ENCODE measurements at places on chromosomes 7 and 10.

GRCh38 chr7:43619213-43620012 lies 36.5 kb downstream of the STK17A start:
- DNase-seq: no peak

DNA sequence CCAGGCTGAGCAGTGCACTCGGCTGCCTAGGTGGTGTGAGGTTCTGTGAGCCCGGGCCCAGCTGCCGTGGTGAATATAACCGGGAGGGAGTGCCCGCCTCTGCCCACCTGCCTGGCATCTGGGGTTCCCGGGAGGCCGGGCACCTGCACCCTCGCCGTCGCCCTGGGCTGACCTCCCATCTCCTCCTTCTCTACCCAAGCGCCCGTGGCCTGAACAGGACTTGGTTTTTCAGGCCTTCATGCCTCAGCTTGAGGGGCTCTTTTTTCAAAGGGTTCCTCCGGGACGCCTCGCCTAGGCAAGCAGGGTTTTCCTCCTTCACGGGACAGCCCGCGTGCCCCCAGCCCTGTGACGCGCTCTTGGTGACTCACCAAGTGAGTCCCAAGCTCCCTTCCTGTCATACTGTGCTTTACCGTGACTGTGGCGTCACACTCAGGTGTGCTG lies 9.9 kb downstream of the INPP5A start:
- DNase-seq: peak; percentile 3

DNA sequence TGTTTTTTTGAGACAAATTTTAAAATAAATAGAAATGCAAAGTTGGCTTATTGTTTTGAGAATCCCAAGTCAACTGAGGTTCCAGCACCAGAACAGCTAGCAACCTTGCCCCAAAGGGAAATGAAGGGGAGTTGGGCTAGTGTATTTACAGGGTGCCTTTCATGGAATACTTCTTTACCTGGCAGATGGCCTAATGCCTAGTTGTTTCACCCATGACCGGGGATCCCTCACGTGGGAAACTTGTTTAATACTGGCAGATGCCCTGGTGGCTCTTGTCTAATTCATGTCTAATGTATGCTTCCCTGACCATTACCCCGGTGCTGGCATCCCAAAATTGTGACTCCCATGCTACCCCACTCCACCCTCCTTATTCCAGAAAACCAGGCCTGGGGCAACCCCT lies 861.1 kb upstream of the ZWINT start:
- DNase-seq: no peak

DNA sequence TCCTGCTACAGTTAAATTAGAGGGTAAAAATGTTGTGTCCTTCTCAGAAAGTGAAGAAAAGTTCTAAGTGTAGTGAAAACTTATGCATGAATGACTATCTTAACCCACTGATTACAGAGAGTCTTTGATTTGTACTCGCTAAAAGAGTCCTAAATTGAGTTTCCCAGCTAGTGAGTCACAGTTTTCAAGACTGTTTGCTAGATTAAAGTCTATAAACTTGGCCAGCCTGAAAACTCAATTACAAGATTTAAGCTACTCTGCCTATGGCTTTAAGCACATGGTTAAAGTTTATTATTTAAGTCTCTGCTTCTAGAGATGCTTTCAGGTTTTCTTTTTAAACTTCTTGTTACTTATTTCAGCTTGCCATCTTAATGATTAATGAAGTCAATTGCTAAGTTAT lies 44.4 kb downstream of the MRPS24 start:
- no peak for DNase-seq

DNA sequence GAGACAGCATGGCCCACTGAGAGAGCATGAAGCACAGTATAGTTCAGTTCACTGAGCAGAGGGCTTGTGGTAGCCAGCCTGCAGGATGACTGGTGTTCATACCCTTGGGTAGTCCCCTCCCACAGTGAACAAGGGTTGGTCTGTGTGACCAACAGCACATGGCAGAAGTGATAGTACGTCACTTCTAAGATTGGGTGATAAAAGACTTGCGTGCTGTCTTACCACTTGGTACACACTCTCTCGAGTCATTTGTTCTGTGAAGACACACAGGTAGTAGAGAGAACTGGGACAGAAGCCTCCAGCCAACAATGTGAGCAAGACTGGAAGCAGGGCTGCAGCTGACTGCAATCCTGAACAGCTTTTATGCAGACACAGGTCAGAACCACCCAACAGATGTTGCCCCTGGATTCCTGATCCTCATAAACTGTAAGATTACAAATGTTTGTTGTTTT lies 14.6 kb downstream of the EPC1 start:
- no peak for DNase-seq
